ENCODE measurements at places on chromosomes 7 and 10.

DNA sequence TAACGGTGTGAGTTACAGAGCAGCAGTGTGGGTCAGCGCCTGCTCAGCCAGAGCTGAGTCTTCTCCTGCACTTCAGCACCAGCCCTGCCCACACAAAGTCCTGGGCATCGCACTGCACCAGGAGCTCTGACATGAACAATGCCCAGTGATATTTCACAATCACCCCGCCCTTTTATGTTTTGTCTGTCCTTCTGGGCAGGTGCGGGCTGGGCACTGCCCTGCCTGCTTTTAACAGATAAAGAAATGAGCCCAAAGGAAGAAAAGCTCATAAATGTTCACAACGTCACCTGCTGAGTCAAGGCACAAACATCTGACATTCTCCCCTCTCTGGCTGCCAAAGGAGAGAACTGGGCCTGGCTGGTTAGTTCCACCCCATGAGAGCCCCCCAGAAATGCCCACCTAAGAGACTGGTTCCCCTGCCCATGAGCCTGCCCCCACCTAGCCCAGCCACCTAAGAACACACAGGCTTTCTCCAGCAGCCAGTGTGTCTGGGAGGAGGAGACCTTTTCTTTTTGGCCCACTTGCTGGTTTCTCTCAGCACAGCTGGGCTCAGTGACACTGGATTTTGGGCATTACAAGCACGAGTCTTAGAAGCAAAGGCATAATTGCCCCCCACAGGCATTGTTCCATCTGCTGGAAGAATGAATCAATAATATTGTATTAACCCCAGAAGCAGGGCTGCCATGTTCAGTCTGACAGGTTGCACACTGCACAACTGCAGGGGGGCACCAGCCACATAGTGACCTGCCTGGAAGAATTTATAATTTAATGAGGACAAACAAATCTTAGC lies 22.3 kb downstream of the CALML3 start:
- no peak for DNase-seq

DNA sequence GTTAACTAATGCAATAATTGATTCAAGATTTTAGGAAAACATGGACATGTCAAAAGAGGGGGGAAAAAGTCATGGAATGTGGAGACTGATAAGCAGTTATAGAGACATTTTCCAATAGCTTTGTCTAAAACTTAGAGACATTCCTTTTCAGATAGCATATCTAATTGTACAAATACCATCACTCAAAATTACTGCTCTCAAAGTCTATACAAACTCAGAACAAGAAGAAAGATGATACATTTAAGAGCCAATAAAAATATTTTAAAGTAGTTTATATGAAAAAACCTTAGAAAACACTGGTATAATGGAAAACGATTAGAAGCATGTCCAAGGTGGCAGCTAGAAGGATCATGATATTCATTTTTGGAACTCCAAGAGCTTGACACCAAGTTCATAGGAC lies 146.5 kb downstream of the DOCK4 start:
- no peak for DNase-seq

GRCh38 chr10:71971769-71972555 lies 7.8 kb downstream of the CHST3 start:
- DNase-seq: no peak

DNA sequence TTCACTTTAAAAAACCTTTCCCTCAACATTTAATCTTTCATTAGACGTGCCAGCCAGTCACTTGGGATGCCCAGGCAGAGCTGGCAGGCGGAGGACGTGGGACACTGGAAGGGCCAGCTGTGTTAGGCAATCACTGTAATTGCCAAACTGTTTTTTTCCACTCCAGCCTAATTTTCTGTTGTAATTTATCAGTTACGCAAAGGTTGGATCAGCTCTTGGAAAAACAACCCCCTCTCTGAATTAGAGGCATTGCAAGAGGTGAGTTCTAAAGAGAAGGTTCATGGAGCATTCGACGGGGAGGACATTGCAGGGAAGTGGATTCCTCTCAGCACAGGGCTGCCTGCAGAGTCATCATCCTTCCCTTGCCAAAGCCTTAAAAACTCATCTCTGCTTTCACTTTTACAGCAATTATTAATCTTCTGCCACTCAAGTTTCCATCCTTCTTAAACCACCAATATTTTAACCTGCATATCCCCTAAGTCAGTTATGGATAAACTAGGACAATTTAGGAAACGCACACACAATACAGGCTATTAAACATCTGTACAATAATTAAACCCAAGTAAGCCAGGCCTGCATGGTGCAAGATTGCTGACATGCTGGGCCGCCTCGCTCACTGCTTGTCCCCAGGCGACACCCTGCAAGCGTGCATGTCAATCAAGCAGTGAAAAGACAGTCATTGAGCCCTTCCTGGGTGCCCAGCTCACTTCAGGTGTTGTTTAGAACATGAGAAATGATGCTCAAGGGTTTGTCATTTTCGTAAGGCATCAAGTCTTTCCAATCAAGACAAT lies 272.3 kb upstream of the RNF32 start:
- no peak for DNase-seq
